ENCODE measurements at places on chromosomes 6 and 20.
A peak's percentile ranks its signal among the peaks of the same experiment; 100 is the strongest.

DNA sequence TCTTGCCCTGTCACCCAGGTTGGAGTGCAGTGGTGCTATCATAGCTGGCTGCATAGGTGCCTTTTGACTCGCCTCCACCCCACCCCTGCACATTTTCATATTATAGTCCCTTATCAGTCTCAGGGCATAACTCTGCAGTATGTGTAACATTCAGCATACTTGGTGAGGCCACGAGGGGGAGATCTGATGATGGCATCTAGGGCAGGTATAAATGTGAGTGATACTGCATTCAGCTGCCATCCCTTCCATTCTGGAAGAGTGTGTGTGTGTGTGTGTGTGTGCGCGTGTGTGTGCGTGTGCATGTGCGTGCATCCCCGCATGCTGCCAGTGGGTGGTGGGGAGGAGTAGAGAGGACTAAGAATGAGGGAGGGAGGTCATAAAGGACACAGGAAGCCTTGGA, 81.4 kb downstream of the JARID2 start:
- DNase-seq: peak; percentile 78

GRCh38 chr6:94289131-94289530, 869.8 kb upstream of the EPHA7 start:
- DNase-seq: no peak

DNA sequence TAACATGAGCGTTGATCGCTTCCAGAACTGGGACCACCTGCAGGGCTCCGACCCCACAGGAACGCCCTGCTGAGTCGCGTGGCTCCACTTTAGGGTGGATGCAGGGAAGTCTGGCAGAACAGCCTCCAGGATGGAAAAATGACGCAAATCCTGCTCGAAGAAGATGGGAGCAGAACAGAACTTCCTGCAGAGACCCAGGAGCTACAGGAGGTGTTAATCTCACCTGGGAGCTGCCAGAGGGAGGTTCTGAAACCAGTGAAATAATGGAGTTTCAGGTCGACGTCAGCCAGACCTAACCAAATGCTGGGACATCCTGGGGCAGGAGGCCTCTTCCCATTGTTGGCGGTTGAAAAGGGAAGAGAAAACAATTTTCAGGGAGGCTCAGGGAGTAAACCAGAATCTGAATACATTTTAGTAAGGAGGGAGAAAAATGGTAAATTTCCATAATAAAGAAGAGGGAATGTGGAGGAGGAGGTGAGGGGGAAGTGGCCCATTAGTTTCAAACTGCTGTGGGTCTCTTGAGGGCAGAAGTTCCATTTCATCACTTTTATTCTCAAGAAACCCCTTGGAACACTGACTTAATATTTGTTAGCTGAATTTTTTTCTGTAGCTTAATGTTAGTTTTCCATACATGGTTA, 558.4 kb upstream of the CDH4 start:
- no peak for DNase-seq

DNA sequence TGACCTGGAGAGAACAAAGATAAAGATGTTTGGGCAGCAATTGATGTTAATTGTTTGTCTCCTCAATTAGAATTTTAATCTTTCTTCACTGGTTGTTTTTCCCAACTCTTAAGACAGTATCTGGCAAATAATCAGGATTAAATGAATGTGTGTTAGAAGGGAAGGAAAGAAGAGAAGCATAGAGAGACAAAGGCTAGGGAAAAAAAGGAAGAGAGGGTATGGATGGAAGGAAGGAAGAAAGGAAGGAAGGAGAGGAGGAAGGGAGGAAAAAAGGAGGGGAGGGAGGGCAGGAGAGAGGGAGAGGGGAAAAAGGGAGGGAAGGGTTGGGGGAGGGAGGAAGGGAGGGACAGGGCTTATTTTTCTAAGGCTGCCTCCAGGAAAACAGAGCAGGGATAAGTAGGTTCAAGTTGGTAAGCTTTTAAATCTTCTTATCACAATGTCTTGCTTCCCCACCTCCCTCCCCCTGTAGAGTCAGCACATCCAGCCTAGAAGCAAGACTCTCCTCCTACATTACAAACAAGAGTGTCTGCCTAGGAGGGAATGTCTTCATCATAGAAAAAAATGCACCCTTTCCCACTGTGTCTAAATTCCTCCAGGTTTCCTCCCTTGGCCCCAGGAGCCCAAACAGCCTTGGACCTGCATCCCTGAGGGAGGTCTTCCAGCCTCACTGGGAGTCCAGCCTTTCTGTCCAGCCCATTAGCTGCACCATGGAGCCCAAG, 447.8 kb upstream of the JARID2 start:
- no peak for DNase-seq

- DNase-seq: no peak
These were observed 5.2 kb upstream of the GOPC start for GRCh38 chr6:117607511-117607910.

DNA sequence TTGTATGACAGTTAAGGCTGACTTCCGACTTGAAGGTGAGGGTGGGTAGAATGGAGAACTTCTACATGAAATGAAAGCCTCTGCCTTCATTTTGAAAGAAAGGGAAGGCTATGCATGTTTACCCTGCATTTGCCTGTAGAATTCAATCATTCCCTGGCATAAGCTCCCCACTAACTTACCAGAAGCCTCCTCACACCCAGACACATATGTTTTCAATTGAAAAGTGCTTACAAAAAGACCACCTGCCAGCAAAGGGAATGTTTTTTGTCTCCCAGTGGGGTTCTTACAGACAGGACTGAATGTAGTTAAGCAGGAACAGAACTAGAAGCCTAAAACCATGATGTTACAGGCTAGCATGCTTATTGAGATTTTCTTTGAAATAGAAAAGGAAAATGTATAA, 392.1 kb upstream of the HSF2 start:
- DNase-seq: no peak

- DNase-seq: no peak
These were observed 96.9 kb downstream of the LY86 start for GRCh38 chr6:6685249-6686040.

DNA sequence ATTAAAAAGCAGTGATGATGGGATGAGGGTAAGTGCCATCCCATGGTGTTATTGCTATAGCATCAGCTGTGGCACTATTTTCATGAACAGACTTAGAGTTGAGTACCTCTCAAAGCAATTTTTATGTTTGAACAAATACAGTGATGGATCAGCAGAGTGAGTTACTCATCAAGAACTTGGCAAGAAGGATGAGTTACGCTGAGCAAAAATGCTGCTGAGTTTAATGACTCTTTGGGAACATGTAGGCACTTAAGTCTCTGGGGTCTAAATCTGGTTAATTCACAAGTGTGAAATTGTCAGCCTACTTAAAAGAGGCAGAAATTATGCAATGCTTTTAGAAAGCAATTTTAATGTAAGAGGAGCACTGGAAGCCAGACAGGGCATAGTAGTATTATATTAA, 78.5 kb upstream of the AHI1 start:
- no peak for DNase-seq

- no peak for DNase-seq
These were observed 284.2 kb upstream of the CHD6 start for GRCh38 chr20:41902346-41902745.
